ENCODE measurements at places on chromosomes 12 and 14.

- no peak for DNase-seq
Measured at GRCh38 chr12:89468017-89468416, 56.6 kb downstream of the GALNT4 start.

GRCh38 chr14:58106446-58106845 lies 45.6 kb downstream of the ARMH4 start:
- no peak for DNase-seq

DNA sequence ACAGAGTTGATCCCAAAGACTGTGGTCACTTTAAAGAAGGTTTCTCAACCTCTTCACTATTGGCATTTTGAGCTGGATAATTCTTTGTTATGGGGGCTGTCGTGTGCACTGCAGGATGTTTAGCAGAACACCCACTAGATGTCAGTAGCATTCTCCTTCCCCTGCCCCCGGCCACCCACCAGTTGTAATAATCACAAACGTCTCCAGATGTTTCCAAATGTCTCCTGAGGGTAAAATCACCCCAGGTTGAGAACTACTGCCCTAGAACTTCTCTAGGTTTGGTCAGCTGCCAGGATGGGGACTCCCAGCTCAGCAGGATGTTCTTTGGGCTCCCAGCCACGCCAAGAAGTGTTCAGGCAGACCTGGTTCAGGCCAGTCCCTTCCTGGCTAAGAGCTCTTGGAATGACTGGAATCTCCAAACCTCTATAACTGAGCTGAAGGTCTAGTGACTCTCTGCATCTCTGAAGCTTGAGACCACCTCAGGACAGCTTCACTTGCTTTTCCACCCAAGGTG lies 12.5 kb upstream of the AJUBA start:
- DNase-seq: no peak

DNA sequence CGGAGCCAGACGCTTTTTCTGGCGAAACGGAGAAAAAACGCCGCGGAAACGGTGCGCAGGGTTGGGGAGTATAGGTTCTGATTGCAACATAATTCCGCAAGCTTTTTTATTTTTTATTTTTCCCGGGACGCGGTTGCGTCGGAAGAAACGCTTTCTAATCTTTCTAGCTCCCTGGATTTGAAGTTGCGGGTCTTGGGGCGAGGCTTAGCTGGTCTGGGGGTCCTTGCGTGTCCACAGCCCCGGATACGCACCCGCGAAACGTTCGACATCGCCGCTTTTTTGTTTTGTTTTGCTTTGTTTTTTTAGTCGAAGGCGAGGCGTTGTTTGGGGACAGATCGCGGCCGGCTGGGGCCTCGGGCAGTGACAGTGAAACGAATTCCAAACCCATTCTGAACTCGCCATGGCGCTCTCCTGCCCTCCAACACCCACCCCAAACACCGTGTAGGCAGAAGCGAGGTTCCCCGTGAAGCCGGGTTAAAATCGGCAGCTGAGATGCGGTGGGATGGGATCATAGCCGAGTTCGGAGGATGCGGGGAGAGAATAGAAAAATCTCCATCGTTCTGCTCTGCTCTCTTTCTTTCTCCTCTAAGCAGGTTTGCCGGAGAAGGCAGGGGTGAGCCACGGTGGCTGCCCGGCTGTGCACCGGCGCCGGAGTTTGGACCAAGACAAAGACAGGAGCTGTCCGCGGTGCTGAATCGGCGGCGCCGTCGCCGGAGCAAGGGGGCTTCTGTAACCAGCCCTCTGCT lies 8.1 kb upstream of the LHX5 start:
- no peak for DNase-seq
